ENCODE measurements at places on chromosomes 7 and 10.

GRCh38 chr10:3008518-3009195, 58.7 kb upstream of the PFKP start:
- no peak for DNase-seq

- DNase-seq, result no peak
Measured at GRCh38 chr7:5357951-5358350, 65.7 kb downstream of the TNRC18 start.

GRCh38 chr7:26531926-26532325, 240.3 kb downstream of the SNX10 start:
- DNase-seq, result no peak

GRCh38 chr7:91685544-91685943, 195.0 kb downstream of the MTERF1 start:
- DNase-seq, result no peak

- DNase-seq, result no peak
Measured at GRCh38 chr7:108109221-108109908, 20.8 kb downstream of the LAMB4 start.

DNA sequence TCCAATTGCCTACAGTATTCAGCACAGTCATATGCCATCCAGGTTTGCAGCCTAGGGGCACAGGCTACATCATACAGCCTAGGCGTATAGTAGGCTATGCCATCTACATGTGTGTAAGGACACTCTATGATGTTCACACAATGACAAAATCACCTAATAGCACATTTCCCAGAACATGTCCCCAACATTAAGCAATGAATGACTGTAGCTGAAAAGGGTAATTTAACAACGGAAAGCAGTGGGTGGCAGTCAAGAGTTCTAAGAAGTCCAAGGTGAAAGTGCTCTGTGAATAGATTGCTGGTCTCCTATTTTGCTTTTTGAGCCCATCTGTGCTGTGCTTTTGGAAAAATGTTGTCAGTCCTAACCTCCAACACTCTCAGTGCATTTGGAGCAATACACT, 162.6 kb downstream of the KLF6 start:
- DNase-seq, result no peak

DNA sequence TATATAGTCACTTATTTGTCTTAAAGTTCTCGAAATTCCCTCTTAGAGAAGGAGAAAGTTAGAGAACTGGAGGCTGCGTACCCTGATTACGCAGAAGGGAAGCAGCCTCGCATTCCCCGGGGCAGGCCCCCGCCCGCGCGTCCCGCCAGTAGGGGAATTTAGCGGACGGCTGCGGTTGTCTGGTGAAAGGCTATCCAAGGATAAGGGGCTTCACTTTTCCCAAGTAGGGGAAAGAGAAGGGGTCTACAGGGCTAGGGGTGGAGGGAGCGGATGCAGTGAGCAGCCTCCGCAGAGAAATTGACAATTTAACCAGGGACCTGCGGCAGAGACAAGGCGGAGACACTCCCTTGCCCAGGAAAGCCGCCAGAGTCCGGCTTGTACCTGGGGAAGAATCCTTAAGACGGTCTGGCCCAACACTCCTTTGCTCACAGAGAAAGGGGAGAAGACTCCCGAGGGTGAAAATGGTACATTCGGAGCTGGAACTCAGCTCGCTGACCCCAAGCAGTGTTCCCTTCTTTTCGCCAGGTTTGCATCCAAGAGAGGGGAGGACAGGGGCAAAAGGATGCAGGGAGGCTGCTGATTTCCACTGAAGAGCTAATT, 994 bp upstream of the MAGI2 start:
- no peak for DNase-seq

DNA sequence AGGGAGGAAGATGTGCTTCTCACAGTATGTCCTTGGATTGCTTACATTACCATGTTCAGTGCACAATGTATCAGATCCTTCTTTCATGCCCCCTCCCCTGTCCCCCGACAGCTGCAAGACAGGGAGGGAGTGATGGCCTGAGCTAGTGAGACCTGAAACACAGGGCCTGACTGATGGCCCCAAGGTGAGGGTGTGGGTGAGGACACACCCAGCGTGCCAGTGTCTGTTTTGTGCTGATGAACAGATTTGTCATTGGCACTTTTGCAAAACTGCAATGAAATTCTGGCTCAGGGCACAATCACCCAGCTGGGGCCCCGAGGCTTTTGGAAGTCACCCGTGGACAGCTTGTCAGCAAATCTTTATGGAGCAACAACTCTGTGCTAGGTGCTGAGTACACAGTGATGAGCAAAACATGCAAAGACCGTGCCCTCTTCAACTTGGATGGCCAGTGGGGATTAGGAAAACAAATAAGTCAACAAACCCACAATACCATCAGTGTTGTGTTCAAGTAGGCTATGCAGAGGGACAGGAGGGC, 59.4 kb upstream of the EMX2 start:
- DNase-seq, result no peak

GRCh38 chr7:107715531-107715930, 28.4 kb upstream of the CBLL1 start:
- DNase-seq, result no peak

DNA sequence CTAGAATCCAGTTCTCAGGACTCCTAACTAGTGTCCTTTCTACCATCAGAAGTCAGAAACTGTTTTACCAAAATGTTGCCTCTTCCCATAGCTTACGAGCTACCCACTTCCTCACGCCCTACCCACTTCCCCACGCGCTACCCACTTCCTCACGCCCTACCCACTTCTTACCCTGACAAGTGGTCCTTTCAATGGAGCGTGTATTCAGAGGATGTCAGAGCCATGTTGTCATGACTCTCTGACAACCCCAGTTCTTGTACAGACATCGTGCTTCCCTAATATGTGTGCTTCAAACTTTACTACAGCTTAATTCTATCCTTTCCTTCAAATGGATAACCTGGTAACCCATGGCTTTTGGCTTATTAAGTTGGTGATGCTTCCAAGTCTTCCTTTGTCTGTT, 84.8 kb upstream of the PHF14 start:
- no peak for DNase-seq

- DNase-seq, result no peak
Measured at GRCh38 chr10:102714621-102715455, at the start of gene SFXN2. TSS of gene SFXN2 (plus strand) at chr10:102714636. CDS start at chr10:102726637, 12,001 bp downstream.

GRCh38 chr10:132546567-132547420, 9.2 kb downstream of the INPP5A start:
- DNase-seq, result no peak

- DNase-seq, result no peak
Measured at GRCh38 chr10:37535459-37536246, 321.8 kb downstream of the ZNF248 start.
